ENCODE measurements at places on chromosomes 5 and 9.

GRCh38 chr5:79827159-79827629 is 137.6 kb downstream of the CMYA5 start:
- no peak for DNase-seq

- no peak for DNase-seq
These were observed 1570.0 kb upstream of the NUDT12 start for GRCh38 chr5:105132581-105132980.

GRCh38 chr5:110873773-110874437 is 135.1 kb downstream of the SLC25A46 start:
- DNase-seq = no peak

DNA sequence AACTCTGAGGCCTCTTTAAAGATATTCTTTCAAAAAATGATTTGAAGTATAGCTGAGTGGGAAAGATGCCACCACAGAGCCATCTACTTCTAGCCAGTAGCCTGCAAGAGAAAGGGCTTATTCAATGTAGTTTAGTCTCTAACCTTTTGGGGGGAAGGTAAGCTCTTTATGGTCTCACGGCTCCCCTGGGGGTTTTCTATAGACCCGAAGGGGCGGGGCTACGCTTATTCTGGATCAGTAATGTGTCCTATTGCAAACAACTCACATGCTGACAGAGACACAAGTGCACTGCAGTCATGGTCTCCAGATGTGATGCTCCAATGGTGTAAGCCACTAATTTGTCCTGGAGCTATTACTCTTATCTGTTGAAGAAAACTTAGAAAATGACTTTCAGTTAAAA is 53.4 kb upstream of the RPS23 start:
- no peak for DNase-seq

Data from activated CD4-positive, alpha-beta T cell treated with anti-CD3 and anti-CD28 coated beads, Interleukin-2, amount 10 ng/mL, durations not matched to agents 7 days and 5 days (primary cell).